ENCODE measurements at places on chromosomes 7 and 10. TPM values are rescaled to one million over a fixed set of nuclear protein-coding genes. Genes with fewer than 3 reads are reported as not detected.

Gene VSTM4
- not detected for total RNA-seq

Gene GIMAP1
- 8.0 TPM for total RNA-seq

Gene DPYSL4
- 0.96 TPM for total RNA-seq

Gene ANKRD30A
- total RNA-seq, result not detected

Gene SFTPA2
- not detected for total RNA-seq

Gene TMEM213
- total RNA-seq, result not detected

Gene NAPEPLD
- 1.5 TPM for total RNA-seq

DNA sequence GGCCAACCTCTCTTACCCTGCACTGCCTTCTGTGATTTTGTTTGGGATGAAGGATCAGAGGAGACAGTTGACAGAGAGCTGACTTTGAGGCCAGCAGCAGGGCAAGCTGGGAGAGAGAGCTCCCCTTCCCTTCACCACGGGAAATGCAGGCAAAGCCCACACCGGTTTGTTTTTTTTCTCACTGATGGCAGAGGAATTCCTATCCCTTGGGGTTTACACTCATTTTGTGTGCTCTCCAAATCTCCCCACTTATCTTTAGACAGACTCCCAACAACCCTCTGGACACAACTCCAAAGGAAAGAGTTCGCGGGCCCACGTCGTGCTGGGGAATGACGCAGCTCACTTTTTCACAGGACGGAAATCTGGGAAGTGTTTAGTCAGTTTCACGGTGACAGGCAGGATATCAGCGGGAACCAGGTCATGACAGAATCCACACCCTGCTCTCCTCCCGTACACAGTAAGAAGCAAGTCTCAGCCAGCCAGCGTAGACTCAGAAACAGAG lies 68.3 kb upstream of the FAM171A1 start:
- DNase-seq, result no peak

- DNase-seq, result no peak
Measured at GRCh38 chr10:13915710-13916109, 328.9 kb downstream of the PRPF18 start.

DNA sequence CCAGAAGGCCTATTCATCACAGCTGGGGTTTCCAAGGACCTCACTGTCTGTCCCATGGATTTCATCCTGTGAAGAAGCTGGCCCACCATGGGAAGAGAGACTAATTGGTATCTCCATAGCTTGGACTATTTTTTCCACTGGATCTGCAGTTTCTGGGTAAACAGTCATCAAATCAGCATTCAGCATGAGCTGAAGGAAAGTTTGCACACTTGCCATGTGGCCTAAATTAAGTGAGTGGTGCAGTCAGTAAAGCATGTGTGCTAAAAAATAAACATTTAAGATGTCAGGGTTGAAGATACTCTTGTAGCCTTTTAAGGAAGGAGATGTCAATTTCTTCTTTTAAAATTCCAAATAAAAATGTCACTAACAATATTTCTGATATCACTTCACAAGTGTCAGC lies 381.1 kb upstream of the ZMIZ1 start:
- DNase-seq, result no peak

DNA sequence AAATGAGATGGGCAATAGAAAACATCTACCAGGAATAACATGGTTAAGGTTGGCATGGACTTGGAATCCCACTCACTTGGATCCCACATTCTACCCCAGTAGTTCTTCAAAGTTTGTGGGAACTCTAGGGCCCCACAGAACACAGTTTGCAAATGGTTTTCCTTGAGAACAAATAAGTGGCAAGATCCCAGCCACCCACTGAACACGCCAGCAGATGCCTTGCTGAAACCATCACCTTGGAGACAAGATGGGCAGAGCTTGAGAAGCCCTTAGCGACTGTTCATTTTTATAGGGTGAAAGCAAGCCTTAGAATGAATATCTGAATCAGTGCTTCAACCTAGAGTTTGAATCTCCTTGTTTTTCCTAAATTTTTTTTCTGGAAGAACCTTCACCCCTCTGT lies 349.1 kb downstream of the RPS24 start:
- no peak for DNase-seq

- no peak for DNase-seq
Measured at GRCh38 chr7:20799566-20800366, 13.1 kb upstream of the SP8 start.

- no peak for DNase-seq
Measured at GRCh38 chr7:24778543-24779282, 21.4 kb upstream of the GSDME start.

GRCh38 chr10:100567249-100567648 lies 31.5 kb downstream of the HIF1AN start:
- DNase-seq, result no peak

DNA sequence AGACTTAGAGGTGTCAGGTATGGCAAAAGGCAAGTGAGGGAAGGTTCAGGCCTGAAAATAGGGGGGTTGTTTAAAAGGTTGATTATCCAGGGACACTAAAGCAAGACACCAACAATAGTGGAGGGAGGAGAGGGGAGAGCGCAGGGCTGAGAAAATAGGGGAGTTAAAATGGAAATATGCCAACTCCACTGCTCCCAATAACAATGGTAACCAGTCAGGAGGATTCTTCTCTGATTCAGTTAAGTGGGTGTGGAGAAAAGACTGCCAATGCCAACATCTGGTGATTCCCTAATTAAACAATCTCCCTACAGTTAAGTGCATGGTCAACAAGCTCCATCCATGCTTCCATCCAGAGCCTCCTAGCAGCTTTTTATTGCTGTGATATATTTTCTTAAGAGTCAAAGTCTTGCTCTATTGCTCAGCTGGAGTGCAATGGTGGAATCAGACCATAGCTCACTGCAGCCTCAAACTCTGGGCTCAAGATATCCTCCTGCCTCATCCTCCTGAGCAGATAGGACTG lies 183.3 kb downstream of the JAZF1 start:
- DNase-seq, result no peak

DNA sequence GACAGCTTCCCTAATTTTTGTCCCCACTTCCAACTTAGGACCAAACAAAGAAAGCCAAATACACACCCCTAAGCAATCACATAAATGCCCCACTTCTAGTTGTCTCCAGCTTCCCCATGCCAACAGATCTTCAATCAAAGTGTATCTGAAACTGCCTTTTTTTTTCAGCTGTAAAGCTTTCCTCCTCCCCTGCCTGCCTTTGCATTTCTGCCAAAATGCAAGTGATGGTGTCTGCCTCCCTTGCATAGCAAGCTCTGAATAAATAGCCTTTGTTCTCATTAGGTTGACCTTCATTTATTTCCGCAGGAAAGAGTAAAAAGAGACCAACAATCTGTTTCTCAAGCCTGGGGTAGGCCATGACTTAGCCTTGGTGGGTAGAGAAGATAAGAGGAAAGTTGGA lies 459.4 kb downstream of the GPAM start:
- DNase-seq, result no peak

DNA sequence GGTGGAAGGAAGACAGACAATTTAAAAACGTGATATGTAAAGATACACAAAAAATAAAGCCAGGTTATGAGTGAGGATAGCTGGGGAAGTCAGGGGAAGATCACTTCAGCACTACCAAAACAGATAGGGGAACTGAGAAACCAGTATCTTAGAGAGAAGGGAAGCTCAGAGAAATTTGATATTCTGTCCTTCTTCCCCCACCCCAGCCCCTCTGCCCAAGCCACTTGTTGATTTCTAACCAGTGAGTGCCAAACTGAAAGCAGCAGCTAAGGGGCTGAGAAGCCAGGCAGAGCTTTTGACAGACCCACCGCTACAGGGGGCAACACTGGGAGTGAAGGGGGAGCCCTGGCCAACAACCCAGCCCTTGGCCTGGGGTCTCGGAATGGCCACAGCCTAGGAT lies 9.1 kb upstream of the SLC29A3 start:
- DNase-seq, result no peak

DNA sequence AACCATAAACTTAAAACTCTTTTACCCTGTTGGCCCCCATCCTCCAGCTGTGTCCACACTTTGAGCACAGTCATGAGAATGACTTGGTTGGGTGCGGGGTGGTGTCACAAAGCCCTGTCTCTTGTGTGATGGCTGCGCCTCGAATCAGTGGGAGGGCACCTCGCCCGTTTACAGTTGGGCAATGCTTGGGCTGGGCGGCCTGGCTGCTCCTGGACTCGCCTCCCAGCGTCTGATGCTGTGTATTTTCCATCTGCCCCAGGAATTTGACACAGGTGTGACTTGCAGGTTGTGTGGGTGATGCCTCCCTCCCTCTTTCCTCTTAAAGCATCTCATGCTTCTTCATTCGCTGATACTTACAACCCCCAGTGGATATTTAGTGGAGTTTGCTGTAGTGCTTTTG lies 33.7 kb downstream of the CHST12 start:
- no peak for DNase-seq
